Activated T-cell treated with anti-CD3 and anti-CD28 coated beads, Interleukin-2, amount 50 U/mL, for 48 hours (primary cell): ENCODE measurements at places on chromosomes 1 and 21.

- DNase-seq: peak; percentile 55
These were observed 16.5 kb upstream of the ATP6V1G3 start for GRCh38 chr1:198556971-198557370.

DNA sequence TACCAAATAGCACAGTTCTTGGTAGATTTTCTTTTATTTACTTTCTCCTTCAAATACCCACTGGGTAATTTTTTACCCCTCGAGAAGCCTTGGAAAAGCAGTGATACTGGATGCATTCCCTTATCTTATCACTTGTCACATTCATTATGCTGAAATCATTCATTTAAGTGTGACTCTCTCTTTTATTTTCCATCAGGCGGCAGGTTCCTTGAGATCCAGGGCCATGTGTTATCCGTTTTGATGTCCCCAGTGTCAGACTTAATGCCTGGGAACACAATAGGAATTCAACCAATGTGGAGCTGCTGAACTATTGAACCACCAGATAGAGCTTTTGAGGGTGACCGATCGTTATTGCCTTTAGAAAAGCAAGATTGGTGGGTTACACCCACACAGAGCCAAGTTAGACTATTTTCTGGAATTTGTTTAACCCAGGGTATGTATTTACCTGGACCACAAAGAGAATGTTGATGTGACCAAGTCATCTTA is 51.5 kb upstream of the ATP5PO start:
- no peak for DNase-seq

GRCh38 chr21:37551331-37551992 is 184.9 kb downstream of the DYRK1A start:
- no peak for DNase-seq

GRCh38 chr1:39960431-39960958 is 5.5 kb downstream of the MFSD2A start:
- peak; percentile 46 for DNase-seq

DNA sequence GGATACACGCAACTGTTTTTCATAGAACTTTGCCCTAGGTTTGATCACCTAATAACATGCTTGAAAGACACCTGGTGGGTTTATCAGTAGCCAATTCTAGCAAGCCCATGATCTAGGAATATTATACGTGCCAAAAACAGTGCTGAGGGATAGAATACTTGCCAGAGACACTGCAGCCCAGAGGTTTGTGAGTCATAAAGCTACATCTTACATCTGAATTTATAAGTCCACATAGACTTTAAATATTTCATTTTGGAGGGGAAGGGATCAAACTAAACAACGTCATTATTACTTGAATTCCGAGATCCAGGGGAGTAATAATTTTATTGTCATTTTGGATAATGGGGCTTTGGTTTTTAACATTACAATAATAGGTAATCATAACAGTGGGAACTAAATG is 31.7 kb downstream of the RGL1 start:
- DNase-seq: no peak

DNA sequence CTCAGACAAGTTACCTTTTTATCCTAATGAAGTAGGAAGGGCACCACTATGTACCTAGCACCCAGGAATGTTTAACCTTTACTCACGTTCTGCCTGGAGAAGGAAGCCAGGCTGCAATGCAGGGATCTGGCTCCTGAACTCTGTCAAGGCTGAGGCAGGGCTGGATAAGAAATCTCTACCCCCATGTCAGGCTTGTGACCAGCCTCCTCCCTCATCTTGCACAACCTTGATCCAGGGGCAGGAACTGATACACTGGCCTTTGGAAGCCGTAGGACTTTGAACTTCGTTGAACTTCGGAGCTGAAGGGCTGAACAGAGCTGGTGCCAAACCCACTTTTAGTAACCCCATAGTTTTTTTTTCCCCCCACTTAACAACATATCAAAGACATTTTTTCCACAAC is 8.0 kb upstream of the AKR1A1 start:
- DNase-seq: no peak

DNA sequence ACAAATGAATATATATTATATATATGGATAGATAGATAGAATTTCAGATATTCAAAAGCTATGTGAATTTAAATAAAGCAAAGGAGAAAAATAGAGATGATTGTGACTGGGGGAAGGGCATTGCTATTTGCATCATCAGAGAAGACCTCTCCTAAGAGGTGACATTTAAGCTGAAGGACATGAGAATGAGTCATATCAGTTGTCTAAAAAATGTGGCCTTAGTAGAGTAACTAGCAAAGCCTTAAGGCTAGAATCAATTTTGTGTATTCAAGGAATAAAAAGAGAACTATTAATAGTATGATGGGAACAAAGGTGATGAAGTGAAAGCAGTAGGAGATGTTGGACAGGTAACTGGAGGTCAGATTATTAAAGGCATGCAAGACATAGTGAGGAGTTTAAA is 34.8 kb upstream of the SLC35F3 start:
- DNase-seq: no peak

DNA sequence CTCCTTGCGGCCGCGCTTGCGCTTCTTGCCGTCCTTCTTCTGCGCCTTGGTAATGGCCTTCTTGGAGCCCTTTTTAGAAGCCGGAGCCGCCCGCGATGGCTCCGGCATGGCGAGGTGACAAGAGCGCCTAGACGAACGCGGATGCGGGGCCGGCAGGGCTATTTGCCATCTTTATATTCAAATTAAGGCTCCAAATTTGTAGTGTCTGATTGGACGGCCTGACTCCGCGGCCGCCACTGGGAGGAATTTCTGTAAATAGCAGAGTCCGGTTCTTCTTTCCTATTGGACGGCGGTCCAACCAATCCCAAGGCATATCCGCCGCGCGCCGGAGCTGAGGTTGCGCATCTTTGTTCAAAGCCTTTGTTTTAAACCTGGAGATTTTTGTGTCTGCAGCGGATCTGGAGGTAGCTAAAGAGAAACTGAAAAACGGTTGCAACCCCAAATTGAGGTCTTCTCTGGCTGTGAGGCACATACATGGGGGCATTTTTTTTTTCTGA is 22.6 kb upstream of the RNF187 start:
- DNase-seq: peak; percentile 89

- no peak for DNase-seq
These were observed 678 bp downstream of the MCM3AP start for GRCh38 chr21:46284733-46285132.

DNA sequence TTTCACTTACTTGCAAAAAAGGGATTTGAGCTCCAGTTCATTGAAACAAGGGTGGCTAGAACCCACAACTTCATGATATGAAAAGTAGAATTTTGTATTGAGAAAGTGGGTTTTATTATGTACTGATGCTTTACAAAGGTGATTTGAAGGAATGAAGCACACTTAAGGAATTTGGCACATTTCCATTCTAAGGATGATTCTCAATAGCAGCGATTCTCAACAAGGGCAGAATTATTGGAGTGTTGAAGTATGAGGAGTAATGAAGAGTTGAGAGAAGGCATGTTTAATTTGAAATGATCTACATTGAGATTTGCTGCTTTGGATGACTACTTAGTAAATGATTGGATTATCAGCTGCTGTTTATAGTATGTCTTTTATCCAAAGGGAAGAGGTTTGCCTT is 54.7 kb downstream of the FNBP1L start:
- DNase-seq: no peak

GRCh38 chr1:218665221-218665620 is 320.1 kb downstream of the TGFB2 start:
- no peak for DNase-seq

- DNase-seq: no peak
These were observed 146.3 kb downstream of the TSEN15 start for GRCh38 chr1:184197831-184198230.
